ENCODE measurements at places on chromosomes 1 and 21.
A peak's percentile ranks its signal among the peaks of the same experiment; 100 is the strongest.

- DNase-seq: no peak
Observed at GRCh38 chr1:115536279-115536816, 105.4 kb upstream of the VANGL1 start.

DNA sequence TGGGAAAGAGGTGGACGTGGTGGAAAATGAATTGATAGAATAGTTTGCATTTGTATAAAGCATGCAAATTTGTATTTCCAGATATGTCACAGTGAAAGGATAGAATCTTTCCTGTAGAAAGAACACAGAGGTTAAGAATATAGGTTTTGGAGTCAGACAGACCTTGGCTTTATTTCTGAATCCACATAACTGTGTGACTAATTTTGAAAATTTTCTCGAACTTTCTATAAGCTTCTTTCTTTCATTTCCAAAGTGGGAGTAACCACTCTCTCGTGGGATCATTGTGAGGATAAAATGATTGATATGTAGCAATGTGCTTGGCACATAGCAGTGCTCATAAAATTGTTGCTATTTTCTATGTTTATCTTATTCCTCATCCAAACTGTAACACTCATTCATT is 108.8 kb downstream of the DISC1 start:
- no peak for DNase-seq

DNA sequence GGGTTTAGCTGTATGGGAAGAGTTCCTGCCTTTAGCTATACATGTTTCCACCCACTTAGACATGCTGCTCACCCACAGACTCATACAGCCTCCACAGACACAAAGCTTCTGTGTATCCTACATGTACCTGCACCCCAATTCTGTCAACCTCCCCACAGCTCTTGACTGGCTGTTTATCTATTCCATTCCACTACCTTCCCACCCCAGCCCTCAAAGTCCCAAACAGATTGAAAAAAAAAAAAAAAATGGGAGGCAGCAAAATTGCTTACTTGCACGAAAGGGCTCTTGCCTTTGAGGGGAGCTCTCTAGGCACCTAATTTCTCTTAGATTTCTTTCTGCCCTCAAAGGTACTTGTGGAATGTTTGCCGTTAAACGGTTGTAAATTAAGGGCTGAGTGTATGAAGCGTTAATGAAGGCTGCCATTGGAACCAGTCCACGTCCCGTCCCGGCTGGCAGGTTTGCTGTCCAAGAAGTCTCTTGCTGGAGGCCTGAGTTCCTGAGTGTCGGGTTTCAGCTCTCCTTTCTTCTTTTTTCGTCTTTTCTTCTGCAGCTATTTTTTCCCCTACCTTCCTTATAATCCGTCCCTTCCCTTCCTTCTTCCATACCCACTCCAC is 43.6 kb downstream of the PBX1 start:
- DNase-seq: no peak

- DNase-seq: peak; percentile 81
Observed at GRCh38 chr1:38834221-38834782, 25.3 kb downstream of the RRAGC start.

GRCh38 chr1:8706291-8706690 is 111.1 kb downstream of the RERE start:
- no peak for DNase-seq

- DNase-seq: peak; percentile 53
Observed at GRCh38 chr1:110746644-110747259, 72.0 kb upstream of the KCNA3 start.

- peak; percentile 78 for DNase-seq
Observed at GRCh38 chr1:181127898-181128453, 39.5 kb downstream of the IER5 start.

GRCh38 chr1:2567083-2567679 is 11.0 kb downstream of the TNFRSF14 start:
- no peak for DNase-seq

- DNase-seq: no peak
Observed at GRCh38 chr1:33641104-33641830, 168.8 kb downstream of the ZSCAN20 start.

GRCh38 chr21:39756285-39756684 is 11.3 kb downstream of the IGSF5 start:
- DNase-seq: no peak

Data from MV-4-11 (cell line).